ENCODE measurements at places on chromosomes 5 and 9.

GRCh38 chr5:99674101-99674500 is 745.3 kb upstream of the CHD1 start:
- no peak for DNase-seq

- no peak for DNase-seq
Observed at GRCh38 chr9:2496169-2496568, 125.4 kb upstream of the VLDLR start.

DNA sequence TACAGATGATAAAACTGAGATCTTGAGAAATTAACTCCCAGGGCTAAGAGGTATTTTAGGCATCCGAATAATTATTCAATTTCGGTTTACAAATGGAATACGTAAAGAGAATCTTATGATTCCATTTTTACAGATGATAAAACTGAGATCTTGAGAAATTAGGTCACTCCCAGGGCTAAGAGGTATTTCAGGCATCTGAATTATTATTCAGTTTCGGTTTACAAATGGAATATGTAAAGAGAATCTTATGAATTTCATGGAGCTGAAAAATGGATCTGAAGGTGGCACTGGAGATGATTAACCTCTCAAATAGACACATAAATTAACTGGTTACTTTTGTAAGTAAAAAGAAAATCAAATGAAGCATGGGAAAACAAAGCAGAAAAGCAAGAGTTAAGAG is 44.2 kb downstream of the FGF1 start:
- DNase-seq = no peak

DNA sequence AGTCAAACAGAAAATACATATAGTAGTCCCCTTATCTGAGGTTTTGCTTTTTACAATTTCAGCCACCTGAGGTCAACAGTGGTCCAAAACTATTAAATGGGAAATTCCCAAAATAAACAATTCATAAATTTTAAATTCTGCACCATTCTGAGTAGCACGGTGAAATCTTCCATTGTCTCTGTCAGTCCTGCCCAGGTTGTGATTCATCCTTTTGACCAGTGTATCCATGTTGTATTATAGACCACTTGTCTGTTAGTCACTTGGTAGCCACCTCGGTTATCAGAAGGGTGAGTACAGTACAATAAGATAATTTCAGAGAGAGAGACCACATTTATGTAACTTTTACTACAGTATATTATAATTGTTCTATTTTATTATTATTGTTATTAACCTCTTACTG is 2.8 kb downstream of the CCDC152 start:
- no peak for DNase-seq

DNA sequence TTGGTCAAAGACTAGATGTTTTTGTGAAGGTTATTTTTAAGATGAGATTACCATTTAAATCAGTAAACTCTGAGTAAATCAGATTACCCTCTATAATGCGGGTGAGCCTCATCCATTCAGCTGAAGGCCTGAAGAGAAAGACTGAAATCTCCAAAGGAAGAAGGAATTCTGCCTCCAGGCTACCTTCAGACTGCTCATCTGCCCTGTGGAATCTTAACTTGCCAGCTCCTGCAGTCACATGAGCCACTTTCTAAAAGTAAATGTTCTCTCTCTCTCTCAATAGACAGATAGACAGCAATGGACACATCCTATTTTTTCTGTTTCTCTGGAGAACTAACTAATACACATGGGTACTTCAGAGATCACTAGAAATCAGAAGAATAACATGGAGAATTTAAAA is 182.8 kb downstream of the CFAP90 start:
- DNase-seq = no peak

DNA sequence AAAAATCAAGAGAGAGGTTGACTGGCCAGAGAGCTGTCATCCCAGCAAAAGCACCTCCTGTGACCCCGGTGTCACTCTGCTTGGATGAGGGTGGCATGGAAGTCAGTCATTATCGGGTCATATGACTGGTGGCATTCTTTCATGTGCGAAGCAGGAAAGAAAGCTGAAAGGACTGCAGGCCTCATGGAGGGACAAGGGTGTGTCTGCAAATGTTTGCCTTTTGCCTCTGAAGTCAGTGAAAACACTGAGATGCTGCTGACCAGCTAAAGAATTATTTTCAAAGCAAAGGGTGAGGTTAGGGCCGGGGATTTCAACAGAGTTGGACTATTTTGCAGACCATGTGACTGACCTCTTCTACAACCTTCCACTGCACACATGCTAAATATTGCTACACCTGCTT is 298.3 kb downstream of the CSNK1G3 start:
- DNase-seq = no peak

- DNase-seq = no peak
Observed at GRCh38 chr5:107651325-107651724, 19.4 kb downstream of the EFNA5 start.

- DNase-seq = no peak
Observed at GRCh38 chr5:166382031-166382430, 1909.4 kb upstream of the WWC1 start.

- DNase-seq = no peak
Observed at GRCh38 chr5:125575891-125576505, 829.6 kb upstream of the ZNF608 start.

- no peak for DNase-seq
Observed at GRCh38 chr5:62938927-62939326, 360.3 kb downstream of the LRRC70 start.

DNA sequence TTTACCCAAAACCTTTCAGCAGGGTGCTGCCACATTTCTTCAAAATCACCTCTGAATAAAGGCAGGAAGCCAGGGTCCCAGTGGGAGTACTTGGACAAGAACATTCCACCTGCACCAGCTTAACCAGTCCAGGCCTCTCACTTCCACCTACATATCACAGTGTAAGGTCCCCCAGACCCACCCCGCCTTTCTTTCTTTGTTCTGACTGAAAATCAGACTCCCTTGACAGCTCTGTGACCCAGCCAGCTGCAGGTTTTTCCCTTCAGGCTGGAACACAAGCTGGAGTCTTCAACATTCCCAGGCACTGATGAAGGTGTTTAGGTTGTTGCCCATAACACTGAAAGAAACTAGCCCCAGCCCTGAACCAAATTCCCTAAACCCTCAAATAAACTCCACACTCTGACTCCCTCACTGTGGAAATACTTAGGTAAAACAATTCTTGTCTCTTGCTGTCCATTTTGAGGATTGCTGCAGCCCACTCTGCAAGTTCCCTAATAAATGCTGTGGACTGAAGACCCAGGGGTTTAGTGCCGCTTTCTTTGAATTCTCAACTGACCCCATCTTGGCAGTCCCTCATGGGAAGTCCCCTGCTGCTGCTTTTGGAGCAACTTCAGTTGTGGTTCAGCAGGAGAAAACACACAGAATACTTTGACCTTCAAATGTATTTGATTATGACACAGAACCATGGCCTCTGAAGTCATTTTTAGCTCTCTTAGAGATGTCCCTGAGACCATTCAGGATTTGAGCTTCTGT is 24.8 kb downstream of the P4HA2 start:
- no peak for DNase-seq

DNA sequence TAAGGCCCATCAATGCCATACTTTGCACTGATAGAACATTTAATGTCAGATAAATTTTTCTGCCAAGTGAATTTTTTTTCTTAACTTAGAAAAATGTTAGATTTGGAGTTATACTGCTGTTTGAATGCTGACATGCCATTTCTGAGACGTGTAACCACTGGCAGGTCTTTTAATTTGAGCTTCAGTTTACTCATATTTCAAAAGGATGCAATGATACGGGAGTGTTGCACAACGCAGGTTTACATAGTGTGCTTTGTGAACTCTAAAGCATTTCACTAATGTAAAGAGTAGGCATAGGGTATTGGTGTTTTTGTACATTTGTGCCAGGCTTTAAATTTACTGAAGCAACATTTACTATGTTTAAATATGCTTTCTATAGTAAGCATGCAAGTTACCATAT is 4.2 kb downstream of the ZBTB43 start:
- DNase-seq = no peak

DNA sequence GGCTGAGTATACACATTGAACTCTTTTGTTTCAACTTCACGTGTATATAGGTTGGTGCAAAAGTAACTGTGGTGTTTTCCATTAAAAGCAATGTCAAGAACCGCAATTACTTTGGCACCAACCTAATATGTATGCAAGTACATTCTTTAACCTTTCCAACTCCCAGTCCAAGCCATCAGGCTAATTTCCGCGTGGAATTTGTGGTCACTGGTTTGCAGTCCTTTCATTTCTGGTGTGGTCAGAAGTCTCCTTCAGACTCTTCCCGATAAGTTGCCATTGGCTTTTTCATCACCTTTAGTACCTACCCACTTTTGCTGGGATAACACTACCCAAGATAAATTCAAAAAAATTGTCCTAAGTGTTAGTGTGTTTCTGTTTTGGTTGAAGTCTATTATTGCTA is 84.0 kb downstream of the RGS3 start:
- DNase-seq = no peak

- no peak for DNase-seq
Observed at GRCh38 chr5:51214746-51215145, 168.5 kb upstream of the ISL1 start.

DNA sequence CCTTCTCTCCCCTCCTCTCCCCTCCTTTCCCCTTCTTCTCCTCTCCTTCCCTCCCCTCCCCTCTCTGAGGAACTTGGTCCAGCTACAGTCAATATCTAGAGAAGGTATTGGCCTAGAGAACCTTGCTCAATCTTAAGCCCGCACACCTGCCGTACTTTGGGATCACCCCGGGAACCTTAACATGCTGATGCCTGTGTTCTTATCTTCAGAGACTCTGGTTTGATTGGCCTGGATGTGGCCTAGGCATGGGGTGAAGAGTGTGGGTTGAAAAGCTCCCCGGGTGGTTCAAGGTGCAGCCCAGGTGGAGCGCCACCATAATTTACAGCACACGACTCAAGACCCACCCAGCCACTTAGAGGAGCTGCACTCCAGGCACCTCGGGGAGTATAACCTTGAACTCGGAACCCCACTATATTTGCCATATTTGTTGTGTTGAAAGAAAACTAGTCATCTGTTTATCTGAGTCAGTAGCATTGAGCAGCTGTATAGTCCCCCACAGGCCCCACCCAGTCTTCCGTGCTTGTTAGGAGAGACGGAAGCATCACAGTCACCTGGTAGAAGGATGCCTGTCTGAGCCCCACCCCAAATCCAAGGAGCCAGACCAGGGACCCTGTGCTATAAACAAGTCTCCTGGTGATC is 14.4 kb upstream of the PHF19 start:
- no peak for DNase-seq

DNA sequence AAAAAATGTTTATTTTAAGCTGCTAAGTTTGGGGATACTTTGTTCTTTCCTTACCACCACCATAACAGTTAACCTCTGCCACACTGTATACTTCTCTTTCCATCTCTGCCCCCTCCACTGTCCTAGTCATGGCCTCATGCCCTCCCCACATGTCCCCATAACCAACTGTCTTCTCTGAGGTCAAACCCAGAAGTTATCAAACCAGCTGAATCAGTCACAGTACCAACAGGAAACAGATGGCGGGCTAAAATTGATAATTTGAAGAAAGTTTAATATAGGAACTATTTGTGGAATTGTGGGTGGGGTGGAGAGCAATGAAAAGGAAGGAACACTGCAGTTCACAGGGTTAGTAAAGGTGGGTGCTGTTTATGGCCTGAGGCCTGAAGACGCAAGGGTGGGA is 5.7 kb upstream of the DCTN4 start:
- no peak for DNase-seq

Measured in stimulated activated CD8-positive, alpha-beta memory T cell treated with anti-CD3 and anti-CD28 coated beads, Interleukin-2, amount 100 ng/mL, for 1 hour (primary cell).